ENCODE measurements at places on chromosomes 5 and 9.

- no peak for DNase-seq
Measured at GRCh38 chr5:169260896-169261569, 39.9 kb downstream of the SLIT3 start.

- DNase-seq, result no peak
Measured at GRCh38 chr9:82012276-82012675, 23.7 kb downstream of the SPATA31D1 start.

DNA sequence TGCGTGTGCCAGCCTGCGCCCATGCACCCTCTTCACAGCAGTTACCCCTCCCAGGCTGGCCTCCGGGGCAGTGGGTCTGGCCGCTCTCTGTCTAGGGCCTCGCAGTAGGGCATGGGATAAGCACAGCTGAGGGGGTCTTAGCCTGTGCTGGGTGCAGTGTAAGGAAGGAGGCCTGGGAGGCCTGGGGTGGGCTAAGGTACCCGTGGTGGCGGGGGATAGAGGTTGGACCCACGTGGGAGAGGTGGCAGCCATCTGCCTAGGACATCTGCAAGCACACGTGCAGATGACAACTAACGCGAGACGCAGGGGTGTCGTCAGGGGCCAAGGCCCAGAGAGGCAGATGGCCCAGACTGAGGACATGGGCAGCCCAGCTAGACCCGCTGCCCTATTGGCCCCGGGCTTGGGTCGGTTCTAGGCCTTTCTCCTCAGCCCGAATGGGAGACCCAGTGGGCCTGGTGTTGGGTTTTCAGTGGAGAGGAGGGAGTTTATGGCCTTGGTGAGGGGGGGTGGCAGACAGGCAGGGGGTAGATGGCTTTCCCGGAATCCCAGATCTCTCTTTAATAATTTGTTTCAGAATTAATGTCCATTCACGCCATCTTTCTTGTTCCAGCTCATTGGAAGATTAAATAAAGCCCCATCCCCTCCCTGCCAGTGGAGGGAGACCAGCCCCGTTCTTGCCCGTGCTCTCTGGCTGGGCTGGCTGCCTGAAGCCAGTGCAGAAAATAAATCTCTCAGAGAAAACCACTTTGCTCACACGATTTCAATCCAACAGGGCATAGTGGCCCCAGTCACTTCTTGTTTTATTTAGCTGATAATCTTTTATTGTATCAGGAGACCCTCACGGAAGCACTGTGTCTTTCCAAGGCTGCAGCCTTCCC, 154.2 kb downstream of the GAPVD1 start:
- no peak for DNase-seq

DNA sequence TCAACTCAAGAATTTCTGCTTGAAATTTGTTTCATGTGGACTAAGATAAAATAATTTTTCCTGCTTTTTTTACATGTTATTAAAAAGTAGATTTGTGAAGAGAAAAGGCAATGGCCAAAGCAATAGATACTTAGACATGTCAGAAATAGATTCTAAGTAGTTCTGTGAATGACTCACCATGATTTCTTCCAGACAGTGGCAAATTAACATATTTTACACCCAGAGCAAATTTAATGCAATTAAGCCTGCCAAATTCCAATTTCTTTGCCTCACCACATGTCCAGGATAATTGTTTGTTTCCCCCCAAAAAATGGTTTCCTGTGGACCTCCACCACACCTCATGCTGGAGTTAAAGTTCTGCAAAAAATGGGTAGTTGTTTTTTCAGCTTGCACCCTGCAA, 651.4 kb downstream of the CETN3 start:
- DNase-seq, result no peak

- DNase-seq, result no peak
Measured at GRCh38 chr5:55934720-55935119, 60.0 kb downstream of the IL6ST start.

GRCh38 chr5:66870708-66871107, 274.5 kb downstream of the MAST4 start:
- no peak for DNase-seq

GRCh38 chr5:171747061-171747859, 38.4 kb upstream of the SMIM23 start:
- DNase-seq, result no peak

DNA sequence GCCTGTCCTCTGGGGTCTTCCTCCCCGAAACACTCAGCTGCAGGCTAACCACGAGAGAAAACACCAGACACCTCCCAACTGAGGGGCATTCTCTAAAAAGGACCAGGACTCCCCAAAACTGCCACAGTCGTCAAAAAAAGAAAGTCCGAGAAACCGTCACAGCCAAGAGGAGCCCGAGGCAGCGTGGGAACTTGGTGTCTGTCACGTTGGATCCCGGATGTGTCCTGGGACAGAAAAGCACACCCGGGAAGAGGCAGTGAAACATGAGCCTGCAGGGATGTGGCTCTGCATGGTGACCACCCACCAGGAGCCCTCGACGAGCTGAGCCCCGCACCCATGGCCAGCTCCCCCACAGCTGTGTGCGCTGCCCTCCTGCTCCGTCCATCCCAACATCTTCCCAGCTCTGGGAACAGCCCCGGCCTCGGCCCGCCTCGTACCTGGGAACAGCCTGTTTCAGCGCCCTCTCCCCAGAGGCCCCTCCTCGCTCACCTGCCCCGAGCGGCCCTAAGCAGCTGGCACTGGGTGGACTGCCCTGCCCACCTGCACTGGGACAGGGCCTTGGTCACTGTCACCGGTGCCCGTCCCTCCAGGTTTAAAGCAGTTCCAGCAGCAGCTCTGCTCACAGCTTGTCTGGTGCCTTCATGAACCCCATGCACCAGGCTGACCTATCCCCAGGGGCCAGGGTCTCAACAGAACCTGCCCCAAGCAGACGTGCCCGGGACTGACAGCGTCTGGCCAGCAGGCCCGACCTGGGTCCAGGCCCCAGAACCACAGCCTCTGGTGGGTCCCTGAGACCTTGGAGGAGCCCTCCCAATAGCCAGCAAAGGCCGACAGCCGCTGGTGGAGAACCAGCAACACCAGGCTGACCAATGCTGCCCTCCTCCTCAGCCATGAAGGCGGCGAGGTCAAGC, 10.9 kb downstream of the SLC12A7 start:
- DNase-seq, result no peak

Measured in effector memory CD4-positive, alpha-beta T cell (primary cell).